ENCODE measurements at places on chromosomes 12 and 14.

GRCh38 chr12:105222284-105222655 lies 13.7 kb downstream of the APPL2 start:
- no peak for DNase-seq

DNA sequence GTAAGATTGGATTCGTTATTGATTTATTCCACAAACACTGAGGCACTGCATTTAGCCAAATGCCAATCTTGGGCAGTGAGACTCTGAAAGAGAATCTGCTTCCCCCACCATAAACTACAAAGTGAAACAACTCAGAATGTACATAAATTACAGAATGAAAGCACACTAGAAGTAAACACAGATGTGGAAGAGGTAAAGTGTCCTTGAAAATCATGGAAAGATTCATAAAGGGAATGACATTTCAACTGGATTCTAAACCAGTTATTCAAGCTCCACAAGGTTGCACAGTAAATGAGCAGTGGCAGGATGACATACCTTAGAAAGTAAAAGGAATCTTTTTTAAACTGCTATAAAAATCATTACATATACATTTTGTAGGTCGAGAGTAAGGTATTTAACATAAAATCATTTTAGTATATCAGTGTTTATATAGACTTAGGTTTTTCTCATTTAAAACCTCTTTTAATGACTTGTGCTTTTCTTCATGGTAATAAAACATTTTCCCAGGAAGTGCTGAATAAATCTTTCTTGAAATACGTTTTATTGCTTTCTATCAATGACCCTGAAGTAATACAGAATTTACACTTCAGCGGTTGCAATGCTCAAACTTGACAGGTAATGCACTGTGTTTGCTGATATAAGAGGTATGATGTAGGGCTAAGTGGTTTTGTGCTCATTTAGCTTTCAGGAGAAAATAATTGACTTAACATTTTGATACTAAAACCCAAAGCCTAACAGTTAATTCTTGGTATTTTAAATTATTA lies 270.6 kb downstream of the NAV3 start:
- no peak for DNase-seq

- DNase-seq = no peak
These were observed 233.6 kb upstream of the RGS6 start for GRCh38 chr14:71698673-71699072.

GRCh38 chr12:39605996-39606395 lies 13.6 kb downstream of the ABCD2 start:
- no peak for DNase-seq

GRCh38 chr12:46917821-46918220 lies 92.0 kb upstream of the SLC38A4 start:
- DNase-seq = no peak

- DNase-seq = no peak
These were observed 1.7 kb upstream of the VASH1 start for GRCh38 chr14:76759589-76759988.

DNA sequence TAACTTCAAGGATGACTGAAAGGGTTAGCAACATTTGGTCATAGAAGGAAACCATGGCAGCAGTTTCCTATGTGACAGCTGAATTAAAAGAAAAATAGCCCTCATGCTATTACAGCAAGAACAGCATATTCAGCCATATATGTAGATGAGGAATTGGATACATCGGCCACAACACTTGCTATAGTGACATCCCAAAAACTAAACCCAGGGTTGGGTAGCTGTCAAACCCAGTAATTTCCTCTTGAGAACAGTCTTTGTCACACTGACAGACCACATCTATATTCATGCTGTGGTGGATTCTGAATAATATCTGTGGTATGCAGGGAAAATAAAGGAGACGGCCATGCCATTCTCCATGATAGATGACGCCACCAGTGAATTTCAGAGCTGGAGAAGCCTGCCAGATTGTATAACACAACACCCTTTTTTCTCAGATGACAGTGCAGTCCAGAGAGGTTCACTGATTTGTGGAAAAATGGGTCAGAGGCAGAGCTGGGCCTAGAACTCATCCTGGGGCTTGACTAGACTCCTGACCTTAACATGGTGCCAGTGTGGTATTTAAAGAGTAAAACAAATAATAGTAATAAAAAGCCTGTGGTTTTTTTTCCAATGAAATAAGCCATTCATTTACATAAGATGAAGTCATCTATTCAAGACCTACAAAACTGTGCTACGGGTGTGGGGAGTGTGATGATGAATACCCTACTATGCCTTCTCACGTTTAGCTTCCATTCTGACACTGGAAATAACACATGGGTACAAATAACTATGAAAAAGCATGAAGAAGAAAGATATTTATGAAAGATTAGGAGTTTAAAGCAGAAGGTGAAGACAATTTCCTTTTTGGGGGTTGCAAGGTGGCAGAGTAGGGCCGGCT lies 32.3 kb downstream of the EFCAB11 start:
- peak; percentile 54 for DNase-seq

DNA sequence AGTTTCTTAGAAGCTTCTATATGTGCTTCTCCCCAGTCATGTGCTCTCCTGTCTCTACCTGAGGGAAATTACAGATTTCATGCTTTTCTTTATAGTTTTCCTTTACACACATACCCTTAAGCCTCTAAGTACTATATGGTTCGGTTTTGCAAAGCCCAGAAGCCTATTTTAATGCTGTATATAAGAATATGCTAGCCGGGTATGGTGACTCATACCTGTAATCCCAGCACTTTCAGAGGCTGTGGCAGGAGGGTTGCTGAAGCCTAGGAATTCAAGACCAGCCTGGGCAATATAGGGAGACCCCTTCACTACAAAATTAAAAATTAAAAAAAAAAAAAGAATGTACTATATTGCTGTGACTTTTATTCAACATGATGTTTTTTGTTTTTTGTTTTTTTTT lies 15.4 kb downstream of the DGLUCY start:
- no peak for DNase-seq

- DNase-seq = no peak
These were observed 58.5 kb downstream of the GPR135 start for GRCh38 chr14:59406454-59407245.

DNA sequence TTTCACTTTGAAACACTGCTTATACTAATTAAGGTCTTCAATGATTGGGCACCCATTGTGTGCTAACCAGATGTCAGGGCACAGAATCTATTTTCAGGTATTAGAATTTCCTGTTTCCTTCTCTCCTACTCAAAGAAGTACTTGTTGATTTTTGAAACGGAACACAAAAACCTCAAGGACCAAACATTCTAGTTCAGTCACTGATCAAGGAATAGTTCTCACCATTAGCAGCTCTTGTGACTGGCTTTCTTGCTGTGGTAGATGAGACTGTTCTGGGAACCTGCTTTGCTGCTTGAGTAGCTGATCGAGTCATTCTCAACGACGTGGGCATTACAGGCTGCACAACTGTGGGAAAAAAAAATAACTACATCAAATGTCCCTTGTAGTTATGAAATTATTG lies 11.0 kb downstream of the DLGAP5 start:
- DNase-seq = no peak

DNA sequence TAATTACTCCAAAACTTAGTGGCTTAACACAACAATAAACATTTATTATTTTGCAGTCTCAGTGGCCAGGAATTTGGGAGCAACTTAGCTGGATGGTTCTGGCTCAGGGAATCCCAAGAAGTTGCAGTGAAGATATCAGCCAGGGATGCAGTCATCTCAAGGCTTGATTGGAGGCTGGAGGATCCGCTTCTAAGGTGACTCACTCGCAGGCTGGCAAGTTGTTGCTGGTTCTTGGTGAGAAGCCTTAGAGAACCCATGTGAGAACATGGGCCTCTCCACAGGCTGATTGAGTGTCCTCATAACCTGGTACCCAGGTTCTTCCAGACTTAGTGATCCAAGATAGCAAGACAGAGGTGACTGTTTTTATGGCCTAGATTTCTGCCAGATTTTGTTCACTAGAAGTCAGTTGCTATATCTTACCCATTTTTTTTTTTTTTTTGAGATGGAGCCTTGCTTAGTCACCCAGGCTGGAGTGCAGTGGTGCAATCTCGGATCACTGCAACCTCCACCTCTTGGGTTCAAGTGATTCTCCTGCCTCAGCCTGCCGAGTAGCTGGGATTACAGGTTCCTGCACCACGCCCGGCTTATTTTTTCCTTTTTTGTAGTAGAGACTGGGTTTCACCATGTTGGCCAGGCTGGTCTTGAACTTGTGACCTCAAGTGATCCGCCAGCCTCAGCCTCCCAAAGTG lies 32.5 kb downstream of the BRMS1L start:
- DNase-seq = peak; percentile 78

DNA sequence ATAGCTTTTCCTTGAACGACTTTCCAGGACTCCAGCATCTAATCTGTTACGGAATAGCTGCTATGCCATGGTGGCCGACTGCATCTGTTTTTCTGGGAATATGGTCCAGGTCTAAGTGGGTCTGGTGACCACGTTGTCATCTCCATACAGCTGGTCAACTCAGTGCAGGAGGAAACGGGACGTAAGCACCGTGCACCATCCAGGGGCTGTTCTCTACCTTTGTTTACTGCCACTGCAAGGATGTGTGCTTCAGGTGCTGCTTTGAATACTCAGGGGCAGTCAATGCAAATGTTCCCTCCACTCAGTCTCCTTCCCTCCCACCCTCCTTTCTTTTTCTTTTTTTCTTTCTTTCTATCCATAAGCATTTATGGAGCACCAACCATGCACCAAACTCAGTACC lies 648.2 kb downstream of the VRK1 start:
- DNase-seq = no peak

DNA sequence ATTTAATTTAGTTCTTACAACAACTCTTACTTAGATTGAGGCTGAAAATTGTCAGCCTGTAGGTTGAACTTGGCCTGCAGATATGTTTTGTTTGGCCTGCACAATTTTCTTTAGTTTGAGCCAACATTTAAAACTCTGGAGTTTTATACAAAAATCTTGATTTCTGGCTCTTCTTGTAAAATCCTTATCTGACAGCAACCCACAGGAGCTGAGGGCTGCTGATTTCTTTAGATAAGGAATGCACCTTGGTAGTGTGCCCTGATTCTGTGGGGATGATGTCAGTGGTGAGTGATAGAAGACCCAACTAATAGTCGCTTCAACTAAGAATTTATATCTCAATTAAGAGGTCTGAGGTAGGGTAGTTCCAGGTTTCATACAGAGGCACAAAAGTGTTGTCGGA lies 49.5 kb downstream of the SOCS2 start:
- DNase-seq = no peak

DNA sequence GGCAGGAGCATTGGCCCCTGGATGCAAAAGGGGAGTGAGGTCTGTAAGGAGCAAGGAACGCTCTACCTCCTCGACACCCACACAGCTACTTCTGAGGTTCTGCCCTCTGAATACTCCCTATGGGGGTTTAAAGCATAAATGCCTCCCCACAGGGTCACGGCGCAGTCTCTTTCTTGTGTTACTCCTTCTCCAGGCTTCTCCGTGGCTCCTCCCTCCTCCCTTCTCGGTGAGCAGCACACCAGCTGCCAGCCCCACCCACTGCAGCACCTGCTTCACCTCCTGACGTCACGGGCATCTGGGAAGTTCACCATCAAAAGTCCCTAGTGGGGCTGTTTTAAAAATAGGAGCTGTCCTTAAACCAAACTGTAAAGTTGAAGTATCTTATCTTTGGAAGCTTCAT lies 67.3 kb downstream of the SPTB start:
- DNase-seq = peak; percentile 31

GRCh38 chr14:92544051-92544720 lies 30.6 kb downstream of the RIN3 start:
- DNase-seq = no peak

DNA sequence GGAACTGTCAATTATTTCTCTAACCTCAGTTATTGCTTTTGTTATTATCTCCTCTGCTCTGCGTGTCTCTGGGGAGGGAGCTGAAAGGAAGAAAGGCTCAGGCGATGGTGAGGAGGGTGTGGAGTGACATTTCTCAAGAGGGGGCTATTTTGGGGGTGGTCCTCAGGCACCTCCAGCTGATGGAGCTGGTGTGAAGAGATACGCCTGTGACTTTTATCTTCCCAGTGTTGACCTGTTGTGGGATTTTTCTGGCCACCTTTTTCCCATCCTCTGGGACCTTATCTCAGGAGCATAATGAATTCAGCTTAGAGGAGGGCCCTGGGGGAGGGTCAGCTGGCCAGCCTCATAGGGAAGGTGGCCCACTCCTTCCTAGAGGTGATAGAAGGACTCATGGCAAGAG lies 26.4 kb downstream of the KCNA5 start:
- DNase-seq = no peak

GRCh38 chr14:26855077-26855753 lies 257.4 kb upstream of the NOVA1 start:
- DNase-seq = no peak

- DNase-seq = no peak
These were observed 12.3 kb upstream of the DCD start for GRCh38 chr12:54660320-54660962.

DNA sequence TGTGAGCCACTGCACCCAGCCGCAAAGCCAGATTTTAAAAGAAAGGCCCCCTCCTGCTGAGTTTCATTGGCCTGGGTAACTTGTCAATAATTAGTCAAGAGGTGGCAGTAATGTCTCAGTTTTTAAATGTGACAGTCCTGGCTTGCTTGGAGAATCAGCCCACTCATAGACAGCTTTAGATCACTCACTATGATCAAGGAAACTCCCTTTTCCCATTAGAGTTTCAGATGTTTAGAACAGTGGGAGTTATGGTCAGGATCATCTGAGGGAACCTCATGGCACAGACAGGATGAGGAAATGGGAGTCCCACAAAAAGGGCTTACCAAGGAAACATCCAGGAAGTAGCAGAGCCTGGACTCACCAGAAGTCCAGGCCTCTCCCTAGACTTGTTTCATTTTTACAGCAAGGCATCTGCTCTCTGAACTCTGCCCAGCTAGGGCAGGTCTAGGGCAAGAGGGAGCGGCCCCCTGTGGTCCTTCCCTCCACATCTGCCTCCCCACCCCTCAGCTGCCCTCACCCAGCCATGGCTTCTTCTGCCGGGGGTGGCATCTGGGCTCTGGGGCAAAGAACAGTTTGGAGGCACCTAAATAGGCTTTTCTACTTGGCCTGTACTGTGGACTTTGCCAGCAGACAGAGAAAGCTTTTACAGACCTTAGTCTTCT lies 11.2 kb downstream of the BCL2L14 start:
- DNase-seq = no peak

DNA sequence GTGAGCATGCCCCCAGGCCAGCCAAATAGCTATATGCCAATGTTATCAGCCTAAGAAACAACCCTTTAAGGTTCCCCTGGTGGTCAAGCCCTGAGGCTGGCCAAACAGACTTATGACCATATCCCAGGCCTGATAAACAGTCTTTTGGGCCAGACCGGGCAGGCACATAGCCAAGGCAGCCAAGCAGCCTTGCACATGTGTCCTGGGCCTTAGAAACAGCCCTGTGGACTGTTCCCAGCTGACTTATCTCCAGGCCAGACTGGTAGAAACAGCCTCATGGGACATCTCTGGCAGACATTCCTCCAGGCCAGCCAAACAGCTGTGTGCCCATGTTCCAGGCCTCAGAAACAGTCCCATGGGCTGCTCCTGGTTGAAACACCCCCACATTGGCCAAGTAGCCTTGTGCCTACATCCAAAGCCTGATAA lies 295.0 kb upstream of the MGAT4C start:
- DNase-seq = no peak
